Stimulated activated CD4-positive, alpha-beta T cell treated with anti-CD3 and anti-CD28 coated beads, Interleukin-4, amount 100 ng/mL, for 1 hour (primary cell): ENCODE measurements at places on chromosomes 1 and 21.

DNA sequence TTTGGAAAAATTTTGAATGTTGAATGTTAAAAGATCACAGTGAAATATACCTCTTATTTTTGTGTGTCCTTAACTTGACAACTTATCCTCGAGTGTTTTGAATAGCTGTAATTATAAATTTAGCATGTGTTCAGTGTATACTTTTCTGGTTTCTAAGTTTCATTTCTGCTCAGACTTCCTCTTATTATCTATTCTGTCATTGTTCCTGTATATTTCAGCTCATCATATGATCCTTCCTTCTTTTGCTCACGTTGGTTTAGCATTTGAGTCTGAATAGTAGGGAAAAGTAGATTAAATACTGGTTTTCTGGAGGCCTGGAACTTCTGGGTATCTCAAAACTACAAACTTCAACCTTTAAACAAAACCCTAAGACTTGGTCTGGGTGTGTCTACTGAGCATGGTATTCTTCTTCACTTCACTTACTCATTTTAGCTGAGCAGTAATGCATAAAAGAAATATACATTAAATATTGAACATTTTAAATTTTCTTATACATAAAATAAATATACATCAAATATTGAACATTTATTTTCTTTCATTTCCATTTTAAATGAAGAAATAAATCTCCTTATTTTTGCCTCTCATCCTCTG, 3.3 kb upstream of the ATP6V1G3 start:
- DNase-seq = no peak

GRCh38 chr1:239025223-239025622, 361.1 kb upstream of the CHRM3 start:
- DNase-seq = no peak

DNA sequence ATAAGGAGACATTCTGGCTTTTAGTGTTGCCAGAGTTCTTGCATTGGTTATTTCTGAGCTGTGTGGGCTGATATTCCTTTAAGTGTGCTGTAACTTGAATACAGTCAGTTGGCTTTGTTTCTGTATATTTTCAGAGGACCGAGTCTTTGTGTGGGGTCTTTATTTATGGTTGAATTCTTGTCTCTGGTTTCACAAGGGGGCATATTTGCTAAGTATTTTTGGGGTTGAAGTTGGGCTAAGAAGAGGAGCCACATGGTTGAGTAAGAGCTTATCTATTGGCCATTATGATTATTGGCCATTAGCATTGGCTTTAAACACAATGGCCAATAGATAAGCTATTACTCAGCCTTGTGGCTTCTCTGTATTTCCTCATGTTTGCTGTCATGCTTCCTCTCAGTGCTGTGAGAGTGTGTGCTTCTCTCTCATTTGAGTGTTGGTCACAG, 26.3 kb upstream of the PTGFR start:
- DNase-seq = no peak

- no peak for DNase-seq
These were observed 1.9 kb downstream of the OR6Y1 start for GRCh38 chr1:158552296-158552695.

DNA sequence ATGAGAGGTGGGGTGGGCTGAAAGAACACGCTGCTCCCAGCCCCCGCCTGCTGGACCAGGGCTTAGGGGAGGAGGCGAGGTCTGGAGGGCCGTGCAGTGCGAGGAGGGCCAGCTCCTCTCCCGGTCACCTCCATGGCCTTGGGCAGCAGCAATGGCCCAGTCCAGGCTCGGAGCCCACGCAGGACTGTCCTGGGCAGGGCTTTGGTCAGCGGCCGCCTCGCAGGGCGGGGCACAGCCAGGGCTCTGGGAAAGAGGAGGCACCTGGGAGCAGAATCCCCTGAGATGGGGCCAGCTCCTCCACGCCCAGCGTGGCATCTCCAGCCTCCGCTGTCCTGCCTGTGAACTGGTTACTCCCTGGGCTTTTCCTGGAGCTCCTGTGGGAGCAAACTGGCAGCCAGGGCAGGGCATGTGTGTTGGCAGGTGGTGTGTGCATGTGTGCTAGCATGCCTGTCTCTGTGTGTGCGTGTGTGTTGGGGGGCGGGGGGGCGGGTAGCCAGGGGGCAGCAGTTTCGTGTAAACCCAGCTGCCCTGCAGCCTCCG, 27.4 kb downstream of the ARHGEF16 start:
- DNase-seq = no peak

DNA sequence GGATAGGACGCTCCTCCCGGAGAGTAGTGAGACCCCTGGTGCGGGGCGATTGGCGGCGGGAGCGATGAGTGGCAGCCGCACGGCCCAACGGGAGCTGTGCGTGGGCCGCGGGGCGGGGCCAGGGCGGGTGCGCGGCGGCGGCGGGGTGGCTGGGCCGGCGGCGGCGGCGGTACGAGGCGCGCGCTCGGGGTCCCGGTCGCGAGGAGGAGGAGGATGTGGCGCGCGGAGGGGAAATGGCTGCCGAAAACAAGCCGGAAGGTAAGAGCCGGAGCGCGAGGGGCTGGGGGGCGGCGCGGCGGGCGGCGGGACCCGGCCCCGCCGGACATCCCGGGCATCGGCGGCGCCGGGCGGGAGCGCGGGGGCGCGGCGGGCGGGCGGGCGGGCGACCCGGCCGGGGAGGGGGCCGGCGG, at the start of gene CAMTA1:
TSS of gene CAMTA1 (plus strand) at position 137 of the 410 bp plus-strand sequence. CDS start at position 214, 77 bp downstream.
- peak; percentile 98 for DNase-seq

DNA sequence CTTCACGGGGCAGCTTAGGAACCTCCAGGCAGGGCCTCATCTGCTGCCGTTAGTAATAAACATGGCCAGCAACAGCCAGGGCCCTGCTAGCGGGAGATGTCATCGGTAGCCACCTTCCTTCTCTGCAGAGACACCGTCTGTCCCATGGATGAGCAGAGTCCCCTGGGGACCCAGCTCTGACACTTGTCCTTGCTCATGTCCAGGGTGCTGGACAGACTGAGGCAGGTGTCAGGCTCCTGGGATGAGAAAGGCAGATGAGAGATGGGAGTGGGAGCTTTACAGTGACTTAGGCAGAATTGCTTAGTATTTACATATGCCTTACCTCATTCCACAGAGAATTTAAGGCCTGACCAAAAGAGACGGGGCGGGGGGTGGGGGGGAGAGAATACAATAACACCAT, 25.0 kb downstream of the CAPN2 start:
- no peak for DNase-seq

GRCh38 chr1:228902781-228903433, 167.6 kb downstream of the RHOU start:
- DNase-seq = no peak

DNA sequence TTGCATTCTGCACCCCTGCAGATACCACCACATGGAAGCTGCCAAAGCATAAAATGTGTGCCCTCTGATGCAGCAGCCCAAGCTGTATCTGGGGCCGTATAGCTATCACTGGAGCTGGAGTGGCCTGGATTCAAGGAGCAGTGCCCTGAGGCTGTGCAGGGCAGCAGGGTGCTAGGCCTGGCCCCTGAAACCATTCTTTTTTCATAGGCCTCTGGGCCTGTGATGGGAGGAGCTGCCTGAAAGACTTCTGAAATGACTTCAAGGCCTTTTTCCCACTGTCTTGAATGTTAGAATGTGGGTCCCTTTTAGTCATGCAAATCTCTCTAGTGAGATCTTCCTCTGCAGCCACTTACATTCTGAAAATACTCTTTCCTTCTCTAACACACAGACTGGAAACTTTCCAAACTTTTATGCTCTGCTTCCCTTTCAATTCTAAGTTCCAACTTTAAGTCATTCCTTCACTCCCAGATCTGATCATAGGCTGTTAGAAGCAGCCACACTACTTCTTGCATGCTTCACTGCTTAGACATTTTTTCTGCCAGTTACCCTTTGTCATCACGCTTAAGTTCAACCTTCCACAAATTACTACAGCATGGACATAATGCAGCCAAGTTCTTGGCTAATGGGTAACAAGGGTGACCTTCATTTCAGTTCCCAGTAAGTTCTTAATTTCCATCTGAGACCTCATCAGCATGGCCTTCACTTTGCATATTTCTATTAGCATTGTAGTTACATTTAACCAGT, 42.4 kb downstream of the DRAM2 start:
- no peak for DNase-seq

- peak; percentile 56 for DNase-seq
These were observed 72.6 kb upstream of the TARDBP start for GRCh38 chr1:10939654-10940450.

- DNase-seq = no peak
These were observed 37.0 kb upstream of the RXRG start for GRCh38 chr1:165481820-165482532.

GRCh38 chr1:41482001-41482765, 2.3 kb downstream of the EDN2 start:
- DNase-seq = no peak

DNA sequence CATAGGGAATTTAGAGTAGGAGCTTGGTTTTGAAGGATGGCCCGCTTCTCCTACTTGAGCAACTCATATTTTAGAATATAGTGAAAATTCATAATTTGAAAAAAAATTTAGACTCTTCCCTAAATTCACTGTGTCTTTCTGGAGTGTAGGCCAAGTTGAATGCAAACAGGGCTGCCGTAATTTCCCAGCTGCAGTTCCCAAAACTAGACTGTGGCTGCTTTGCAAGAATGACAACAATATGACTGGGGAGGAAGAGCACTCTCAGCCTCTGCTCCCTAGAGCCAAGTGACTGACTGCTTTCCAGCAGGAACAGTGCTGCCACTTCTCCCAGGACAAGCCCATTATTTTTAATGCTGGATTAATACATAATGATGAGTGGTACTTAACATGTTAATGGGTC, 209.0 kb downstream of the RHOU start:
- DNase-seq = no peak

- DNase-seq = no peak
These were observed 42.8 kb upstream of the KRTAP11-1 start for GRCh38 chr21:30924146-30924700.

GRCh38 chr1:41512701-41513382, 28.4 kb upstream of the EDN2 start:
- no peak for DNase-seq

- no peak for DNase-seq
These were observed 34.2 kb downstream of the VWA5B1 start for GRCh38 chr1:20324704-20325406.

DNA sequence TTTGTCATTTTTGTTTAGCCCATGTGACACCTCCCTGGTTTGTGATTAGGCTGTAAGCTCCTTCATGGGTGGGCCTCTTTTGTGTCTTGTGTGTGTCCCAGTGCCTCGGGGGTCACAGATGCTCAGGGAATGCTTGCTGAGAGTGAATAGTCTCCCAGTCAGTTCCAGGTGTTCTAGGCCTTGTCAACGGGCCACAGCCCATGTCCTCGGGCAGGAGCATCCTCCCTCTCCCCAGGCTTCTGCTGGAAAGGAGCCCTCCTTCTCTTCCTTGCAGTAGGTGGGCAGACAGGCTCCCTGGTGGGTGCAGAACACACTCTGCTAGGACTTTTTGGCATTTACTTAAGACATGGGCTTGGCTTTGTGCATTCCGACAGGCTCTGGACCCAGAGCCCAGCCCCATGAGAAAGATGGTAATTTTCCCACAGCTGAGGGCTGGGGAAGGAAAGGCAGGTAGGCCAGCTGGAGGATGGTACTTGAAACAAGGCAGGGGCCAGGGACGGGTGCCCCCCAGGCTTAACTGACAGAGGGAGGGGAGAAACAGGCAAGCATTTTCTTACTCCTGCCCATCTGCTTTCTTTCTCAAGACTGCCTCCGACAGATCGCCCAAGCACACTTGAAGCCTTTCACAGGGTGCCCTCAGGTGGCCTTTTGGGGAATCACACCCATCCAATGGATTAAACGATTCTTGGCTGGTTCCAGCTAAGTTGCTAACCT, 7.1 kb upstream of the CPLANE2 start:
- DNase-seq = peak; percentile 75

DNA sequence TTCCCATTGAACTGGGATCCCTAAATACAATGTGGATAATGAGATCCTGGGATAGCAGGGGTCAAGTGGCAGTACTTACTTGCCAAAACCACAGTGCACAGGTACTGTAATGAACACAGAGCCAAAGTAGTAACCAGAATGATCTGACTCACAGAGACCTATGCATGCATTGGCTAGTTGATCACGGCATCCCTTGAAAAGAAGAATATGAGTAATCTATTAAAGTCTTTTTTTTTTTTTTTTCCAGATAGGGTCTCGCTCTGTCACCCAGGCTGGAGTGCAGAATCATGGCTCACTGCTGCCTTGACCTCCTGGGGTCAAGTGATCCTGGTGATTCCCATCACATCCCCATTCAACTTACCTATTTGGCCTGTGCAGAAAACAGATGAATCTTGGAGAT, 29.4 kb upstream of the EIF4G3 start:
- no peak for DNase-seq

DNA sequence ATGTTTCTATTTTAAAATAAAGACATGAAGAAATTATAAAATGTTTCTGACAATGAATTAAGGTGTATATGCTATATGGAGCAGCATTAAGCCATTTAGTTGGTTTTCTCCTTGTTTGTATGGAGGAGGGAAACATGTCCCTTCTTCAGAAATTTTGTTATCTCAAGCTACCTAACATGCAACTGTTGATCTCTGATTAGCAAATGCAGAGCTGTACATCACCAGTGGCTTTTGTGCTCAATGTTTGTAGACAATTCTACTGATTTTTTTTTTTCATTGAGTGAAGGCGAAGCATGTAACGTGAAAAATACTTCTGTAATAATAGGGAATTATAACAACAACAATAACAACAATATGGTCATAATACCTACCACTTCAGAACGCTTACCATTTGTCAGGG, 463.7 kb downstream of the PLPP3 start:
- DNase-seq = no peak

- no peak for DNase-seq
These were observed 51.2 kb downstream of the TENT5C start for GRCh38 chr1:117657031-117657430.

- no peak for DNase-seq
These were observed 1072.2 kb downstream of the BRINP3 start for GRCh38 chr1:189405419-189405818.

DNA sequence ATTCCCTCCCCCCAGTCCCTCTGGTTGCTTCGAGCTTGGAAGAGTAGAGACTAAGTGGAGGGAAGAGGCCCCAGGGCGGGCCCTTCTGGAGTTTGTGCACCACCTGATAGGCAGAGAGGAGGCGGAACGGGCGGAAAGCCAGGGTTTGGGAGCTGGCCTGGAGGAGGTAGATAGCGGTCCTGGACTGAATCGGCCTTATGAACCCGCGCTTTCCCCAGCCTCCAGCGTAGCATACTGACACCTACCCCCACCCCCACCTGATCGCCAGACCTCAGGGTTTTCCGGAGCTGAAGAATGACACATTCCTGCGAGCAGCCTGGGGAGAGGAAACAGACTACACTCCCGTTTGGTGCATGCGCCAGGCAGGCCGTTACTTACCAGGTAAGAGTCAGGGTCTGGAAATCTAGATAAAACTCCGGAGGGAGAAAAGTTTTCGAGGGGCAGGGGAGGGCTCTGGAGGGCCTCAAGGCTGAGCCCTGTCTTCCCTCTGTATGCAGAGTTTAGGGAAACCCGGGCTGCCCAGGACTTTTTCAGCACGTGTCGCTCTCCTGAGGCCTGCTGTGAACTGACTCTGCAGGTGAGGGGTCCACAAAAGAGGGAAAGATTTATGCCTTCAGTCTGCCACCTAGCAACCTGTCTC, 705 bp downstream of the UROD start:
- DNase-seq = peak; percentile 47

GRCh38 chr1:39753132-39754025, 14.7 kb downstream of the PPIE start:
- no peak for DNase-seq

GRCh38 chr1:94068096-94068998, 52.6 kb downstream of the ABCA4 start:
- no peak for DNase-seq

- no peak for DNase-seq
These were observed 15.4 kb upstream of the ZBTB21 start for GRCh38 chr21:42025376-42026081.

- no peak for DNase-seq
These were observed 56.7 kb upstream of the CD1D start for GRCh38 chr1:158124034-158124433.

- no peak for DNase-seq
These were observed 6.3 kb upstream of the SYNJ1 start for GRCh38 chr21:32733990-32734613.
